Diencephalon (tissue), 1 donor: ENCODE measurements at places on chromosomes 13 and 19. TPM values are rescaled to one million over a fixed set of nuclear protein-coding genes. Genes with fewer than 3 reads are reported as not detected.

Gene KLK7
- total RNA-seq: not detected

Gene ATXN8OS
- total RNA-seq: 2.1 TPM

Gene FCAR
- total RNA-seq: 0.92 TPM

Gene SIGLEC10
- total RNA-seq: 3.0 TPM

Gene ZNF610
- total RNA-seq: 21.7 TPM

Gene TBXA2R
- 1.4 TPM for total RNA-seq

Gene PGLYRP2
- total RNA-seq: not detected

Gene RXFP2
- 0.69 TPM for total RNA-seq

Gene ERICH4
- not detected for total RNA-seq

Gene GPC5
- 54.0 TPM for total RNA-seq

Gene CEP89
- 26.8 TPM for total RNA-seq

Gene ZNF155
- total RNA-seq: 13.8 TPM

Gene ZNF471
- 21.5 TPM for total RNA-seq

Gene ZNF536
- 39.0 TPM for total RNA-seq

Gene TUBB4A
- 169 TPM for total RNA-seq

Gene RUVBL2
- total RNA-seq: 113 TPM

Gene CLC
- not detected for total RNA-seq

Gene CLDND2
- total RNA-seq: not detected

Gene CEACAM7
- total RNA-seq: not detected

Gene ANGPTL8
- not detected for total RNA-seq

Gene COL4A2
- total RNA-seq: 69.0 TPM

Gene ZNF324B
- total RNA-seq: 17.5 TPM

Gene RYR1
- total RNA-seq: 4.6 TPM

Gene ZNF813
- 5.5 TPM for total RNA-seq

Gene CRLF1
- total RNA-seq: 3.0 TPM

Gene CCDC159
- total RNA-seq: 6.7 TPM

Gene ZNF563
- 2.3 TPM for total RNA-seq

Gene UNC13A
- 69.7 TPM for total RNA-seq

Gene GARIN5B
- total RNA-seq: not detected

Gene ZNF135
- total RNA-seq: 13.4 TPM

Gene IL17D
- total RNA-seq: 19.1 TPM

Gene CCDC194
- total RNA-seq: not detected

Gene CEACAM4
- total RNA-seq: not detected

Gene FGF9
- total RNA-seq: 20.3 TPM

Gene SHD
- 10.1 TPM for total RNA-seq
